Activated CD8-positive, alpha-beta memory T cell treated with anti-CD3 and anti-CD28 coated beads, Interleukin-2, amount 50 U/mL, for 4 hours (primary cell): ENCODE measurements at places on chromosomes 5 and 9.

GRCh38 chr5:179151286-179152118 lies 91.3 kb downstream of the ZNF354C start:
- no peak for DNase-seq

- DNase-seq, result no peak
Observed at GRCh38 chr9:17783227-17783626, 204.4 kb downstream of the SH3GL2 start.

DNA sequence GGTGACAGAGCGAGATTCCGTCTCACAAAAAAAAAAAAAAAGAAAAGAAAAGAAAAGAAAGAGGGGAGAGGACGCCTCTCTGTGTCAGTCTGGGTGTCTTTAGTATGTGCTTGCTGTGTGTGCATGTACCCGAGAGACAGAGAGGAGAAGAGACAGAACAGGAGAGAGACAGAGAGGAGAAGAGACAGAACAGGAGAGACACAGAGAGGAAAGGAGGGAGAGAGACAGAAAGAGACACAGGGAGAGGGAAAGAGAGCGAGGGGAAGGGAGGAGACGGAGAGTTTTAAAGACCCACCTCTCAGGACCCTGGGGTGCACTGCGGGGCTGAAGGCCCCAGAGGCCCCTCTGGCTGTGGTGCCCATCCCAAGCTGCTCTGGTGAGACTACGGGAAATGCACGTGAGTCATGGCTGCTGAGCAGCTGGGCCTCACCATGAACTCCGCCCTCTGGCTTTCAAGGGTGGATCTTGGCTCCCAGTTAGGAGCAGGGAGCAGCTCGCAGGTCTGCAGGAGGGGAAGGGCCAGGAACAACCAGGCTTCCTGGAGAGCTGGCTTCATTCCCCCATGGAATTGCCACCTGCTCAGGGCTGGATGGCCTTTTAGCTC lies 7.9 kb downstream of the SLC6A3 start:
- no peak for DNase-seq

DNA sequence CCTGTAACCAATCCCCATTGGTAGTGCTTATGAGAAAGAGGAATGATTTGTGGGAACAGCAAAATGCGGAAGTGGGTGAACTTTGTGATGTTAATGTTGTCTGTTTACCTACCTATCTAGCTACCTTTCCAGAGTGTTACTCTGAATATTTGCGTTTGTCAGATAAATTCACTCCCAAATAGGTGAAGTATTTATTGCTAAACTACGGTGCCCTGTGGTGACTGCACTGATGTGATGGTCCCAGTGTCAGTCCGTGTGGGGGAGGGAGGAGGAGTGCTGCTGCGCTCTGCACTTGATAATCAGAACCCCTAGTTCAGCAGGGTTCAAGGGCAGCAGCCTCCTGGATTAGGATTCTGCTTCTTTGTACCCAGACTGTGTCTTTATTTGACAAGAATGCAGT lies 55.3 kb downstream of the TJP2 start:
- DNase-seq, result no peak

DNA sequence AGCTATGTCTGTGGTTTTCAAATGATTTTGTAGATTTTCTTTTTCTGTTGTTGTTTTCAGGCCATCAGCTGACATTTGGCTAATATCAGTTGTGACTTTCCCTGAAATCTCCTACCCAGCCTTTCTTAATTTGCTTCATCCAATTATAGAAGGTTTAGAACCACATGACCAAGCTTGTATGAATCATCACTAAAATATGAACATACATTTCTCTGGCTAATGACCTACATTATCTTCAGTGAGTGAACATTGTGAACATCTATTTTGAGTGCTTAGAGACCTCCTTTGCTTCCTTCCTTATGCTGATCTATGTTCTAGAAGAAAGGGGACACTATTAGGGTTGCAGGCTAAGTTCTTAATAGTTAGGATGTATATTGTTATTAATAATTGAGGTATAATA lies 532.5 kb downstream of the RAB3C start:
- no peak for DNase-seq

DNA sequence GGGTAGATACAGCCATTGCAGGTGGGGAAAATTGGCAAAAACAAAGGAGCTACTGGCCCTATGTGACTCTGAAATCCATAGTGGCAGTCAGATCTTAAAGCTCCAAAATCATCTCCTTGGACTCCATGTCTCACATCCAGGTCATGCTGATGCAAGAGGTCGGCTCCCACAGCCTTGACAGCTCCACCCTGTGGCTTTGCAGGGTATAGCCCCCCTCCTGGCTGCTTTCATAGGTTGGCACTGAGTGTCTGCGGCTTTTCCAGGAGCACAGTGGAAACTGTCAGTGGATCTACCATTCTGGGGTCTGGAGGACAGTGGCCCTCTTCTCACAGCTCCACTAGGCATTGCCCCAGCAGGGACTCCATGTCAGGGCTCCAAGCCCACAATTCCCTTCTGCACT lies 1190.1 kb downstream of the CDH12 start:
- no peak for DNase-seq

DNA sequence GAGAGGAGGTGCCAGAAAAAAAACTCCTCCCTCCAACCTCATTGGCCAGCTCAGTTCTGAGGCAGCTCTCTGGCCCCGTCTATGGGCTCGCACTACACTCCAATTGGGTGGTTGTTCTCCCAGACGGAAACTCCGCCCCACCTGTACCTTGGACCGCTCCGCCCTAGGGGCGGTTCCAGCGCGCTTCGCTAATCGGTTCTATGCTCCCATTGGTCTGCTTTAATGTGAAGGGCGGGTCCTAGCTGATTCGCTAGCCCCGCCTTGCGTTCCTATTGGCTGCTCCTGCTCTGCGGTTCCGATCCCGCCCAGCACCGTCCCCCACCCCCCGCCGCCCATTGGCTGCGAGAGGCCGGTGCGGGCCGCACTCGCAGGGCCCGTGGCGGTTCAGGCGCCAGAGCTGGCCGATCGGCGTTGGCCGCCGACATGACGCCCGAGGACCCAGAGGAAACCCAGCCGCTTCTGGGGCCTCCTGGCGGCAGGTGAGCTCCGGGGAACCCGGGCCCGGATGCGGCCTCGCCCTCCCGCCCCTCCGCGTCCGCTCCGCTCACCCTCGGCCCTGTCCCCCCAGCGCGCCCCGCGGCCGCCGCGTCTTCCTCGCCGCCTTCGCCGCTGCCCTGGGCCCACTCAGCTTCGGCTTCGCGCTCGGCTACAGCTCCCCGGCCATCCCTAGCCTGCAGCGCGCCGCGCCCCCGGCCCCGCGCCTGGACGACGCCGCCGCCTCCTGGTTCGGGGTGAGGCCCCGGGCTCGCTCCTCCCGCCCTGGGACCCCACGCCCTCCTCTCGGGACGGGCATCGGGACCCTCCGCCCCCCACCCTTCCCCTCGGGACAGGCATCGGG lies at the start of gene SLC2A8:
Gene SLC2A8, plus strand, starts transcription at position 362 of the 838 bp plus-strand sequence. Its CDS starts 62 bp downstream, at position 424.
- DNase-seq, result peak; percentile 82

DNA sequence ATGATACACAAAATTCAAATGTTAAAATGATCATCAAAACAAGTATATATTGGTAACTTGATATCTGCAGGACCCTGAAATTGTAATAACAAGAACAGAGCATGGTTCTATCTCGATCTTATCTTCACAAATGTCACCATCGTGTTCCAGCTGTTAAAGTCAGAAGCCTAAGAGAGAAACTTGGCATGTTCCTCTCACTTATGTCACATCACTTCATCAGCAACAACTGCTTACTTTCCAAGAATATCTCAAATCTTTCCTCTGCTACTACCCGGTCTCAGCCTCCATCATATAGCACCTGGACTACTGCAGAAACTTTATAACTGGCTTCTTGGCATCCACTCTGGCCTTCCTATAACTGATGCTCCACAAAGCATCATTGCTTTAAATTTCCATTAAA lies 84.9 kb downstream of the FBN2 start:
- no peak for DNase-seq

DNA sequence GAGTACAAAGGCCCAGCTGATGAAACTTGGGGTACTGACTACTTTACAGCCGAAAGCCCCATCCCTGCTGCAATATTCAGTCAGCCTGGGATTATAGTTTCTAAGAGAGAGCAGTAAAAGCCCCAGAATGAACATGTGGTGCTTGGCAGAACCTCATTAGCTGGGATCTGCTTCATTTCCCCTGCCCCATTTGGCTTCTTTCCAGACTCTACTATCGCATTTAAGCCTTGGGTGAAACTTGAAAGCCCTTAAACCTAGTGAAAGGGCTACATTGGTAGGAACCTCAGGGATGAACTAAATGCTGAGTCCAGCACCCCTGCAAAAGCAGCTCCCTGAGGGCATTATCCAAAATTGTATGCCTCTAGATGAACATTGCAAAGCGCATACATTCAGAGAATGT lies 631.1 kb downstream of the ACTL7B start:
- no peak for DNase-seq

DNA sequence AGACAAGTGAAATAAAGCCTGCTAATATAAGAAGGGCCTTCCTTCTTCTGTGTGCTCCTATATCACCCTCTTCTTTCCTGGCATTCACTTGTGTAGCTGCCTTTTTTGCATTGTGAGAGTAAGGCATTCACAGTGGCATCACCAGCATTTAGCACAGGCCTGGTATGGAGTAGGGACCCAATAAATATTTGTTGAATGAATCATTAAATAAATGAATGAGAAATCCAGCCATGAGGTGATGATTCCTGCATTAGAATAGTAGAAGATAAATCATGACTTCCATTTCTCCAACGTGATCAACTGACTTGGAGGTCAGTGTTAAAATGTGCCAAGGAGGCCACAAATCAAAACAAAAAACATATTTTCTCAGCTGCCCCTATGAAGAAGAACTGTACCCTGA lies 3.9 kb downstream of the PLPPR1 start:
- DNase-seq, result no peak

DNA sequence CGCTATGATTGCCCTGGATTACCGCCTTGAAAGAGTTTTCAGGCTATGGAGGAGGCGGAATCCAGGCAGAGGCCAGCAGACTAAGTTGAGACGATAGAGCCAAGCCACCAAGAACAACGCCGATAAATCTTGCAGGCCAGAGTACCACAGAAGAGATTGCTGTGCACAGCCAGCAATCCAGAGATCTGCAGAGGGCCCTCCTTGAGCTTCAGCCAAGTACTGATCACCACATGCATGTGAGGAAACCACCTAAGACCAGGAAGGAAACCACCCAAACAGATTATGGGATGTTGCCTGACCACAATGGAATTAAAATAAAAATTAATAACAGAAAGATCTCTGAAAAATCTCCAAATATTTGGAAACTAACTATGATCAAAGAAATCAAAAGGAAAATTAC lies 74.9 kb downstream of the GCNT4 start:
- no peak for DNase-seq

DNA sequence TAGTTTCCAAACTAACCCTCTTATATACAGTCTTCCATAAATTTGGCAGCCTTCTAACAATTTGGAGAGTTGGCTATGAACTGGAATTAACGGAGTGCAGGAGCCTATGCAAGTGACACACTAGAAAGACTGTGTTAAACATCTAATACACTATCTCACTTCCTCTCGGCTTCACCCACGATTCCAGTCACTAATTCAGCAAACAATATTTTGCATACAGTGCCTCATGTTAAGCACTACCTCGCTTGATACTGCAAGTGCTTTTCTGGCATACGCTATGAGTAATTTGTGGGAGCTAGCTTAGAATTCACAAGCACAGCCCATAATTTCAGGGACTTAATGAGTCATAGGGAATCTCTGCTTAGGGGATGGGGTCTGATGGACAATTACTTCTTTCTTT lies 102.5 kb downstream of the ST8SIA4 start:
- no peak for DNase-seq

- DNase-seq, result no peak
Observed at GRCh38 chr5:33102551-33102950, 338.2 kb upstream of the TARS1 start.
